ENCODE measurements at places on chromosomes 12 and 14. TPM values are rescaled to one million over a fixed set of nuclear protein-coding genes. Genes with fewer than 3 reads are reported as not detected.

Gene TAS2R19
- total RNA-seq = 1.9 TPM

GRCh38 chr14:38883127-38883526 lies 219.9 kb downstream of the SEC23A start:
- H3K4me3 ChIP-seq = no peak overlapping the region
- no peaks in the 10 kb centered on the region for H3K36me3 ChIP-seq
- no peaks in the 10 kb centered on the region for H3K4me1 ChIP-seq
- H3K27me3 ChIP-seq = peaks cover 25% of the 10 kb centered on the region
- H3K27ac ChIP-seq = no peak overlapping the region

GRCh38 chr12:111761099-111761498 lies 5.6 kb upstream of the ALDH2 start:
- no peaks in the 10 kb centered on the region for H3K27me3 ChIP-seq
- no peaks in the 10 kb centered on the region for H3K36me3 ChIP-seq
- peaks cover 17% of the 10 kb centered on the region for H3K4me1 ChIP-seq
- DNase-seq = no peak
- no peak overlapping the region for H3K27ac ChIP-seq
- no peak overlapping the region for H3K4me3 ChIP-seq

Gene GPD1
- not detected for total RNA-seq

- H3K27me3 ChIP-seq = no peaks in the 10 kb centered on the region
- no peak overlapping the region for H3K4me3 ChIP-seq
- no peaks in the 10 kb centered on the region for H3K4me1 ChIP-seq
These were observed 10.0 kb downstream of the BBOF1 start for GRCh38 chr14:74029136-74029535.

Gene DDN
- total RNA-seq = 0.10 TPM

GRCh38 chr14:86331341-86331740 lies 801.4 kb downstream of the FLRT2 start:
- peaks cover 1% of the 10 kb centered on the region for H3K27me3 ChIP-seq
- H3K4me1 ChIP-seq = no peaks in the 10 kb centered on the region
- no peak overlapping the region for H3K4me3 ChIP-seq
- DNase-seq = no peak

GRCh38 chr14:83741269-83741668 lies 1788.7 kb upstream of the FLRT2 start:
- H3K36me3 ChIP-seq = no peaks in the 10 kb centered on the region
- H3K27ac ChIP-seq = no peak overlapping the region
- no peak for DNase-seq
- H3K27me3 ChIP-seq = no peaks in the 10 kb centered on the region
- H3K4me1 ChIP-seq = no peaks in the 10 kb centered on the region
- no peak overlapping the region for H3K4me3 ChIP-seq

- no peak overlapping the region for H3K4me3 ChIP-seq
- H3K27ac ChIP-seq = peak overlapping the region; percentile 2
- no peaks in the 10 kb centered on the region for H3K36me3 ChIP-seq
- H3K27me3 ChIP-seq = no peaks in the 10 kb centered on the region
These were observed 45.6 kb upstream of the SGPP1 start for GRCh38 chr14:63773504-63773903.

DNA sequence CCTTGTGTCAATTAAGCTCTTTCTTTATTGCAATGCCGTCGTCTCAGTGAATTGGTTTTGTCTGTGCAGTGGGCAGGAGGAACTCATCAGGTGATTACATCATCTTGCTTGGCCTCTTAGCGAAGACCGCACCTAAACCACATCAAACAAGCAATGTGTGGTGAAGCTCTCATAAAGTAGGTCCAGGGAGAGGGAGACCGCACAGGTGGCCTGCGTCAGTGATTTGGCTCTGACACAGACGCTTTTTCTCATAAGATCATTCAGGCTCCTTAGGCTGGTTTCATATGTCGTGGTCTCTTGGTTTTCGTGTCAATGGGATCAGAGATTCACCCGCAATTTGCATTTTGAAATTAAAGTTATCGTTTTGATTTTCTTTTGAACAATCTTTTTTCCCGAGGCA lies 6.7 kb upstream of the TESC start:
- H3K27me3 ChIP-seq = peaks cover 27% of the 10 kb centered on the region
- no peaks in the 10 kb centered on the region for H3K4me1 ChIP-seq
- H3K36me3 ChIP-seq = no peaks in the 10 kb centered on the region
- H3K4me3 ChIP-seq = no peak overlapping the region
- H3K27ac ChIP-seq = no peak overlapping the region

Gene CELA1
- total RNA-seq = not detected

DNA sequence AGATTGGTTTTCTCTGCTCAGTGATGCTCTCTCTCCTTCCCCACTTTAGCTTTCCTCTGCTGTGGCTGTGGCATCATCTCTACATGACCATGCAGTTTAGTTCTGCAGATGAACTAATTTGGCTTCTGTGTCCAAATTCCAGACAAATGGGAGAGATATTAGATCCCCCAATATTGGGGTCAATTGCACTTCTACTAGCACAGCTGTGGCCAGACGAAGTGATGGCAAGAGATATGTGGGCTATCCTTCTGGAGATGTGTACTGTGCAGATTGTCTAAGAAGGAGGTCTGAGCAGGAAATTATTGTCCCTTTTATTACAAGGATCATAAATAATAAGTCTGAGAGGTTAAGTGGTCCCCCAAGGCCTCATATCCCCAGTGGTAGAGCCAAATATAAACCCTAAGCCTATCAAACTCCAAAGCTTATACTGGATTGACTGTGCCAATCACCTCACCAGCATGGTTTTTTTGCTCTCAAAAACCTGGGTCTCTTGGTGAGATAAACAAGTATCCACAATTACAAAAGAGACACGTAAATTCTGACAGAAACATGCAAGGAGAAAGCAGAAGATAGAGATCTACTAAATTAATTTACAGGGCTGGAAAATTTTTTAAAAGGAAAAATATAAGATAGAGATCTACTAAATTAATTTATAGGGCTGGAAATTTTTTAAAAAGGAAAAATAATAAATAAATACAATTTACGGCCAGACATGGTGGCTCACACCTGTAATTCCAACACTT lies 29.1 kb upstream of the GCH1 start:
- H3K4me3 ChIP-seq = no peak overlapping the region
- no peaks in the 10 kb centered on the region for H3K27me3 ChIP-seq
- H3K36me3 ChIP-seq = no peaks in the 10 kb centered on the region
- H3K4me1 ChIP-seq = no peaks in the 10 kb centered on the region

Gene OASL
- total RNA-seq = not detected

Gene TMCC3
- total RNA-seq = 0.59 TPM

Gene KCNH5
- not detected for total RNA-seq

Gene TRPV4
- total RNA-seq = 2.2 TPM

- H3K27me3 ChIP-seq = no peaks in the 10 kb centered on the region
- H3K36me3 ChIP-seq = peaks cover 7% of the 10 kb centered on the region
- H3K4me1 ChIP-seq = peaks cover 5% of the 10 kb centered on the region
- H3K4me3 ChIP-seq = no peak overlapping the region
- no peak for DNase-seq
- H3K27ac ChIP-seq = no peak overlapping the region
These were observed 9.5 kb downstream of the PHETA1 start for GRCh38 chr12:111359231-111359913.

Gene BEST3
- total RNA-seq = 0.15 TPM

Data from chondrocyte (in vitro differentiated cells).